NCI-H2081 treated with DMSO at 0.1 percent for 48 hours (cell line): ENCODE measurements at places on chromosomes 2 and 18.

GRCh38 chr2:157572725-157573124 is 55.9 kb downstream of the ACVR1C start:
- DNase-seq: no peak

GRCh38 chr2:7973801-7974480 is 707.9 kb upstream of the ID2 start:
- no peak for DNase-seq

DNA sequence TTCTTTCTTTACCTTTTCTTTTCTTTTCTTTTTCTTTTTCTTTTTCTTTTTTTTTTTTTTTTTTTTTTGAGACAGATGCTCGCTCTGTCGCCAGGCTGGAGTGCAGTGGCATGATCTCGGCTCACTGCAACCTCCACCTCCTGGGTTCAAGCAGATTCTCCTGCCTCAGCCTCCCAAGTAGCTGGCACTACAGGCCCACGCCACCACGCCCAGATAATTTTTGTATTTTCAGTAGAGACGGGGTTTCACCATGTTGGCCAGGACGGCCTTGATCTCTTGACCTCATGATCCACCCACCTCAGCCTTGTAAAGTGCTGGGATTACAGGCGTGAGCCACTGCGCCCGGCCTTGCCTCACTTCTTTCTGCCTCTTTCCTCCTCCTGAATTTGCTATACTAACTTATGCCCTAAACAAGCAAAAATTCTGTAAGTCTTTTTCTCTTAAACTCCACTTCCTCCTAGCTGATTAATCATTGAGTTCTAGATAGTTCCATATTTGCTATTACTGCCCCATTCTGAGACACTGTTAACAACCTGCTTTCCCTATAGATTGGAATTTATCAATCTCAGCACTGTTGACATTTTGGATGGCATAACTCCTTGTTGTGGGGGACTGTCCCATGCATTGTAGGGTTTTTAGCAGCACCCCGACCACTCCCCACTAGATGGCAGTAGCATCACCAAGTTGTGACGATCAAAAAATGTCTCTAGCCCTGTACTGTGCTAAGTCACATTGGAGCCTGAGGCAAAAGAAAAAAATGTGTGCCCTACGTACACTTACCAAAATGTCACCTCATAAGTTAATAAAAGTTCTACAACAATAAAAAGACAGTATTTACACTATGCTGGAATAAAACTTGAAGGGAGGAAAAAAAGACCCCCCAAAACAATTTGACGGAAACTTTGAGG is 16.4 kb upstream of the THADA start:
- DNase-seq: no peak

DNA sequence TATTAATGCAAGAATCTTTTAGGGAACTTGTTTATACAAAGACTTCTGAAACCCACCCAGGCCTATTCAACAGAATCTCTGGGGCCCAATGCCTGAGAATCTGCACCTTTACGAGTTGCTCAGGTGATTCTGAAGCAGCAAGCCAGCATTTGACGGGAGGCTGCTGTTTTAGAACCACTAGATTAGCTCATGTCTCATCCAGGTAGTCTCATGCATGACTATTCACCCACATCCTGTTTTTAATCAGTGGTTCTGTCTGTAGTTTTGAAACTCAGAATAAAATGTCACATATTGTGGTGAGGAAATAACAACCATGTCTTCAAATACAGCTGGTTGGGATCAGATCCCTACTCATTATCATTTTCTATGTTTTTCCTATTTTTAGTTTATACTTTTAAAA is 39.5 kb downstream of the CYTIP start:
- no peak for DNase-seq

DNA sequence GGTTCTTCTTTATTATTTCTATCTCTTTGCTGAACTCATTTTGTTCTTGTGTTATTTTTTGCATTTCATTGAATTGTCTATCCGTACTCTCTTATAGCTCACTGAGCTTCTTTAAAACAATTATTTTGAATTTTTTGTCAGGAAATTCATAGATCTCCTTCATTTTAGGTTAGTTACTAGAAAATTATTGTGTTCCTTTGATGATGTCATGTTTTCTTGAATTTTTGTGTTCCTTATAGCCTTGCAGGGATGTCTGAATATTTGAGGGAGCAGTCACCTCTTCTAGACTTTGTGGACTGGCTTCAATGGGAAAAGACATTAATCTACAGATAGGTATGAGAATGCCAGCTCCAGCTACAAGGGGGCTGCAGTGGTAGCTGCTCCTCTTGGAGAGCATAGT is 20.7 kb upstream of the OSBPL6 start:
- no peak for DNase-seq

GRCh38 chr2:98374958-98375570 is 28.8 kb downstream of the CNGA3 start:
- DNase-seq: no peak

DNA sequence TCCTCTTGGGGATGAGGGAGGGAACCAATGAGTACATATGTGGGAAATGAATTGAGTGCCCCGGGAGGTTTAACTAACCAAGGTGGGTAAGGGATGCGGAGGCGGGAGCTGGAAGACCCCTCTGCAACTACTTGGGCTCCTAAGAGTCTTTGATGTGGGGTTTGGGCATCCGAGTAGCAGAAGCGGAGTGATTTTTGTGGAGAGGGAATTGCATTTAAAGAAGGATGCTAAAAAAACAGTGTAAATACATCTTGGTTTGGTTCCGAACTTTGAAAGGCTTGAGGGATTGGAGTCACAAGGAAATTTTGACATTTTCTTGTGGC is 215.7 kb downstream of the MCFD2 start:
- DNase-seq: no peak

GRCh38 chr2:20650877-20651730 is at the start of gene HS1BP3:
TSS of gene HS1BP3 (minus strand) at chr2:20651098. CDS start at chr2:20651063, 35 bp downstream.
- peak; percentile 27 for DNase-seq

DNA sequence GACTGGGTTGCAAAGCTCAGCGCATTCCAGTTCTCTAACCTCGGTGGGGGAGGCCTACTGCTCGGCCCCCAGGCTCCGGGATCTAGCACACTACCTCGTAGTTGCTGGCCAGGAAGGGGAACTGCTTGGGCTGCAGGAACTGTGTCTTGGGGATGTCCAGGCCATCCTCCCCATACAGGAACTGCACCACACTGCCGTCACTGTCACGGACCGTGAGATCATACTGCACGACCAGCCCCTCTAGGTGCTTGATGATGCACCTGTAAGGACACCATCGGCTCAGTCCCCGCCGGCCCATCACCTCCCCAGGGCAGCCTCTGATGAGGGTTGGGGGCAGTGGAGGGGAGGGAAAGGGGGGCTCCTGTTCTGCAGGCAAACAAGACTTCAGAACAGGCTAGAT is 61.6 kb downstream of the POLR1A start:
- DNase-seq: no peak

DNA sequence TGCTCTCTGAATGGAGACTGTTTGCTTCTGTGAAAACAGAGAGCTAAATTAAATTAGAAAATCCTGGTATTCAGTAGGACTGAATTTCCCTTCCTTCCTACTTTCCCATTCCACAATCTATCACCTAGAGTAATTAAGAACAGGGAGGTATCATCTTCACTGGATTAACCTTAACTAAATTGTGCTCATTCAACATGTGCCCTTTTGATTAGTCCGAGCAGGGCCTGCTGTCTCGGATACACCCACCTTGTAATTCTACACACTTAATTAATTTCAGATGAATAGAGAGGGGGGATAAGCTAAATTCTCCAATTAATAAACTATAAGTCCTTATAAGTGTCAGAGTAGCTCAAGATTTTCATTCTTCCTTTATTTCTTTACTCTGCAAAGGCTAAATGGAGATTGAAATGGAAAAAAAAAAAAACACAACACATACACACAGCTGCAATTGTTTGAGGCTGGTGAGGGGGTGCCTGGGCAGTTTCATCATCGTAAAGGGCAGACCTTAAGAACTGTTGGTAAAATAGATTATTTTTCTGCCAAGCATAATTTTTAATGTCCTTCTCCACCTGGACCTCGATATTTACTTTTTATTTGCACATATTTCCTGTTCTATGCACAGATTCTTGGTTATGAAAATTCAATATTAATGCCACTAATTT is 157.1 kb upstream of the SIX2 start:
- no peak for DNase-seq

GRCh38 chr18:28114472-28114871 is 62.5 kb downstream of the CDH2 start:
- no peak for DNase-seq

- DNase-seq: no peak
These were observed 24.4 kb downstream of the PUM2 start for GRCh38 chr2:20326163-20326780.

DNA sequence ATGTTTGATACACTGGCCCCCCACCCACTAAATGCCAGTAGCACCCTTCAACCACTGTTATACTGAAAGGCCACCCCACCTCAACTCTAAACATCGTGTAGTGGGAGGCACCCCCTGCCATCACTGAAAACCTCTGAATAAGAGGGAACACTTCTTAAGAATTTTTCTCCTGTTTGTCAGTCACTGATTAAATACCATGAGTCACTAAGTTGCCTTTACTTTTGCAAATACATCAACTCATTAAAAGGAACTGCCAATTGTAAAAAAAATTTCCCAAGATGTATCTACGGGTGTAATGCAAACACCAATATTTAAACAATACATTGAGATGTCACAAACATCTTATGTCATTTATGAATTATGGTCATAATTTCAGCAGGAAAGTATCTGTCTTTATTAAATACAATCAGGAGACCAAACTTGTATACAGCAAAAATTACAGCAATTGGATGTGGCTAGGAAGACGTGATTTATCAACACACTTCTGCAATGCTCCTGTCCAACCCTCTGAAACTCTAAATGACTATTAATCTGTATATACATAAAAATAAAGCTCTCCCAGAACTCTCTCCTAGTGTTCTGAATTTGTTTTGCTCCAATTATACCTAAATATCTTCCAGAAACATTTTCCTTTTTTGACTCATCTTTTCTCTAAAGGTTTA is 144.1 kb upstream of the STK17B start:
- no peak for DNase-seq

- DNase-seq: peak; percentile 60
These were observed 373.6 kb downstream of the DCDC2C start for GRCh38 chr2:4077017-4077416.

- no peak for DNase-seq
These were observed 457.2 kb upstream of the HS6ST1 start for GRCh38 chr2:128775914-128776285.
